ENCODE measurements at places on chromosomes 1 and 21.

DNA sequence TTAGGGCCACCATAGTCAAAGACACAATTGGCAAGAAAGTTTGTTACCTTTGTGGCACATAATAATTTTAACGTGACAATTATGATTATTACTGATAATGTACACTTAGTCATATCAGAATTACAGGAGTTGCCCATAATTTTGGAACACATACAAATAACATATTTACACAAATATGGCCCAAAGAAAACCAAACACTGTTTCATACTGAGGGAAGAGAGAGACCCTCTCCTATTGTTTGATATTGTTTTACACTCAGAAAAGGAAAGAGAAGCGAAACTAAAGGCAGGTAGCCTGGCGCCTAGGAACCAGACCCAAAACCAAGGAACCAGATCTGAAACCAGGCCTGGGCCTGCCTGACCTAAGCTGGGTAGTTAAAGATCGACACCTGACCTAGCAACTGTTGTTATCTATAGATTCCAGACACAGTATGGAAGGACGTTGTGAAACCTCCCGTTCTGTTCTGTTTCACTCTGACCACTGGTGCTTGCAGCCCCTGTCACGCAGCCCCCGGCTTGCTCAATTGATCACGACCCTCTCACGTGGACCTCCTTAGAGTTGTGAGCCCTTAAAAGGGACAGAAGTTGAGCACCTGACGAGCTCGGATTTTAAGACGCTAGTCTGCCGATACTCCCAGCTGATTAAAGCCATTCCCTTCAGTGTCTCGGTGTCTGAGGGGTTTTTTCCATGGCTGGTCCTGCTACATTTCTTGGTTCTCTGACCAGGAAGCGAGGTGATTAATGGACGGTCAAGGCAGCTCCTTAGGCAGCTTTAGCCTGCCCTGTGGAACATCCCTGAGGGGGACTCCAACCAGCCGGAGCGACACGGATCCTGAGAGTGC lies 27.9 kb downstream of the C1orf115 start:
- DNase-seq = no peak

DNA sequence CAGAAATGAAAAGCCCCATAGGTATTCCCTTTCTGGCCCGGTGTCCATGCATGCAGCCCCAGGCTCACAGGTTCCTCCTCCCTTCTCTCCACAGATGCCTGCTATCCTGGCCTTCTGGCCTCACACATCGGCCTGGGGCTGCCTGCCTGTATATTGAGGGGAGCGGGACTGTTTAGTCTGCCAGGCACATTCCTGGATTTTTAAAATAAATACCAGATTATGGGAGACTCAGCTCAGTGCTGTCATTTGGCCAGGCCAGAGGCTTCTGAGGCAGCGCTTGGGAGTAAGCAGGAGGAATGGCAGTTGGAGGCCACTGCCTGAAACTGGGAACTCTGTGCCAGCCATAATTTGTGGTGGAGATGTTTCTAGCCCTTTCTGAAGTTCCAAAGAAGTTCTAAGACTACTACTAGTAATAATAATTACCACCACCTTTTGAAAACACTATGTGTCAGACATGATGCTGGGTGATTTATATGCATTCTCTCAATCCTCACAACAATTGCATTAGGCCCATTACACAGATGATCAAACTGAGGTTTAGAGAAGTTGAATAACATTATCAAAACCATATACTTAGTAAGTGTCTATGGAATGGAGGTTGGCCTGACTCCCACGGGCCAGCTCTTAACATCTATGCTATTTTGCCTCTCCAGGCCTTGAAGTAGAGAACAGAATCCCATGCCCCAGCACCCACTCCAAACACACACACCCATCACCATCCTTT lies 107.6 kb downstream of the PLXNA2 start:
- no peak for DNase-seq

- DNase-seq = no peak
Observed at GRCh38 chr1:227572752-227573151, 9.4 kb downstream of the ZNF678 start.

GRCh38 chr1:238592621-238593020 lies 701.9 kb upstream of the ZP4 start:
- peak; percentile 10 for DNase-seq

- DNase-seq = peak; percentile 38
Observed at GRCh38 chr1:41461790-41462679, 22.4 kb downstream of the EDN2 start.

Data from NCI-H1417 (cell line).